ENCODE measurements at places on chromosomes 3 and 15.
A peak's percentile ranks its signal among the peaks of the same experiment; 100 is the strongest.

DNA sequence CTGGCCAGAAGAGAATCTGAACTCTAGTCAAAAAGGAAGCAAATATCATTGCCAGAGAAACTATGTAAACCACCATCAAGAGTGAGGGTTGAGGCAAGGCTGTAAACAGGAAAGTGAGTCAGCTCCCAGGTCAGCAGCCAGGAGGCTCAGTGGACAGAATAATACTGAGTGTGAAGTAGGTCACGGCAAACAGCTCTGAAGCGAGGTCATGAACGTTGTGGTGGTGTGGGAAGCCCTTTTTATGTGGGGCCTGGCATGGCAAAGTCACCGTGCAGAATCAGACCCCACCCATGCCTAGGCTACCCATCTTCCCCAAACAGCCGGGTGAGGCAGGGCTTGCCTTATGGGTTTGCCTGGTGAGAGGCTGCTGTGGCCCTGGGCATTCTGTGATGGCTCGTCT, 43.9 kb downstream of the THBS1 start:
- DNase-seq = peak; percentile 52

DNA sequence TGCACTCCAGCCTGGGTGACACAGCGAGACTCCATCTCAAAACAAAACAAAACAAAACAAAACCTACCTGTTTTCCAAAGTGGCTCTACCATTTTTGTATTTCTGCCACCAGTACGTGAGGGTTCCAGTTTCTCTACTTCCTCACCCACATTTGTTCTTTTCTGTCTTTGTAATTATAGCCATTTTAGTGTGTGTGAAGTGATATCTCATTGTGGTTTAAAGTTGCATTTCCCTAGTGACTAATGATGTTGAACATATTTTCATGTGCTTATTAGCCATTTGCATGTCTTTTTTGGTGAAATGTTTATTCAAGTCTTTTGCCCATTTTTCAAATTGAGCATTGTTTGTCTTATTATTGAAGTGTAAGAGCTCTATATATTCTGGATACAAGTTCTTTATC, 50.7 kb downstream of the TRA2B start:
- DNase-seq = no peak

DNA sequence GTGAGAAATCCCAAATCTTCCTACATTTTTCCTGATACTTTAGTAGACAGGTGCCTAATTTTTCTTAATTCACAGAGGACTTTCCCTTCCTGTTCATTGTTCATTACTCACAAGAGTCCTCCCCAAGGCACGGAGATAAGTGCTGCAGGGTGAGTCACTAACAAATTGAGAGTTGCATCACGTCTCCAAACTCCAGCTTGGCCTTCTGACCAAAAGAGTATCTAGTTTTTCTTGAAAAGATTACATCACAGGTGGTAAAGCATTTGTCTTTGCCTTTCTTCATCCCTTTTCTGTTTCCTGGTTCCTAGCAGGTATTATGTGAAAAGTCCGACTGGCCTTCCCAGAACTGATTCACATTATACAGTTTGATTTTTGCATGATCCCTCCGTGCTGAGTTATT, 24.9 kb upstream of the RASGRP1 start:
- DNase-seq = no peak

DNA sequence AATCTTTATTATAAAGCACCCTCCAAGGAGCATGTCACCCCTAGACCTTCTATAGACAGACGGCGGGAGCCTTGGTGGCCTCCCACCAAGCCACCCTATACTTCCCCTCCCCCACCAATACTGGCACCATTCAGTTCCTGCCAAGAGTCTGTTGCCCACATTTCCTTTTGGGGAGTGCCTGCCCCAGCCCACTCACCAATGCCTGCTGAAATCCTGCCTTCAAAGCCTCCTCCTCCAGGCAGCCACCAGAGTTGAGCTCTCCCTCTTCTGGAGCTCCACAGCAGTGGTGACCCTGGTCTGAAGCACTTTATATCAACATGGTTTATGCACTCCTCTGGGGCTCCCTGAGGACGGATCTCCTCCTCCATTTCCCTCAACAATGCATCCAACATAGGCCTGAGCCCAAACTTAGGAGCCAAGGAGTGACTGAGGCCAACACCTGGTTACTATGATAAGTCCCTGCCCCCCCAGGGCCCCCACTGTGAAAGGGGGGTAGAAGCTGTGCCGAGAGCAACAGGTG, 8.8 kb downstream of the CCDC33 start:
- DNase-seq = no peak

GRCh38 chr3:25151903-25152295, 276.2 kb upstream of the RARB start:
- DNase-seq = no peak

- DNase-seq = no peak
These were observed 9.4 kb upstream of the ALAS1 start for GRCh38 chr3:52188556-52188955.

DNA sequence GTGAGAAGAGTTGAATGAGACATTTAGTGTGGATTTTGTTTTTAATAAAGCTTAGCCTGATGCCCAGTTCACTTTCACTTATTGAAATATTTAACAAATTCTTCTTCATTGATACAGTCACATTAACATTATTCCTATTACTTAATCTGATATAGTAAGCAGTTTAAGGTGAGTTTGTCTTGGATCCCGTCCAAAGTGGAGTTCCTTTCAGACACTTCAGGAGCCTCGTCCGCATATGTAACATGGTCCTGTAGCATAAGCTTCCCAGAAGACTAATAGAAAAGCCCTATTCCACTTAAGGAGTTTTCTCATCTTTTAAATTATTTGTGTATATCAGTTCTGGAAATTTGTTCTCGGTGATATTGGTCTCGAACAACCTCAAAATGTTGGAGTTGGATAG, 39.7 kb upstream of the MLF1 start:
- DNase-seq = no peak

- DNase-seq = no peak
These were observed 83.3 kb upstream of the KCNH8 start for GRCh38 chr3:19065027-19065426.
